ENCODE measurements at places on chromosomes 16 and 17.

DNA sequence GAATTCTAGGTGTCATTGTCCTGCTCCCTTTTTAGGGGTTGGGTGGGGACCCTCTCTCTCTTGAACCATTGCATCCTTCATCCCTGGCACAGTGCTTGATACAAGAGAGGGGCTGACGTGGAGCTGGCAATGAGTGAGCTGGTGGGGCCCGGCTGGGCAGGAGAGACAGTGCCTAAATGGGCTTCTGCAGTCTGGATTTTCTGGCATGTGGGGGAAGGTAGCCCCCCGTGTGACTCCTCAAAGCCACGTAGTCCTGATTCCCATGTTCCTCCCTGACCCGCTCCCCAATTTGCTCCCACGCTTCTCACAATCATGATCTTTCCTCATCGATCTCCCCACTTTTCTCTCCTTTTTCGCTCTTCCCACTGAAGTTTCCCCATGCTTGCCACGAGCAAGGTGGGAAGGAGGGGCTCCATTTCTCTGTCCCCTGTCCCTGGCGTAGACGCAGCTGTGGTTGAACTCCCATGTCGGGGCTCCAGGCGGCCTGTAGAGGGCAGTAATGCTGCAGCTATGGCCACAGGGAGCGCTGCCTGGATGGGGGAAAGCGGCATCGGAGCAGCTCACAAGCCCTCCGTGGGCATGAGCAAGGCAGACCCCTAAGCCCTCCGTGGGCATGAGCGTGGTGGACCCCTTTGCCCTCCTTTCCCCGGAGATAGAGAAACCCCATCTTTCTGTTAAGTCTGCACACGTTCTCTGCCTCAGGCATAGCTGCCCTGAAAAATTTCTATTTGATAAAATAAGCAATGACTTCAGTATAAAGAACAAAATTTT, 47.5 kb downstream of the HAPSTR1 start:
- peak; percentile 71 for DNase-seq

GRCh38 chr16:23223368-23223767, 40.8 kb downstream of the SCNN1G start:
- no peak for DNase-seq

DNA sequence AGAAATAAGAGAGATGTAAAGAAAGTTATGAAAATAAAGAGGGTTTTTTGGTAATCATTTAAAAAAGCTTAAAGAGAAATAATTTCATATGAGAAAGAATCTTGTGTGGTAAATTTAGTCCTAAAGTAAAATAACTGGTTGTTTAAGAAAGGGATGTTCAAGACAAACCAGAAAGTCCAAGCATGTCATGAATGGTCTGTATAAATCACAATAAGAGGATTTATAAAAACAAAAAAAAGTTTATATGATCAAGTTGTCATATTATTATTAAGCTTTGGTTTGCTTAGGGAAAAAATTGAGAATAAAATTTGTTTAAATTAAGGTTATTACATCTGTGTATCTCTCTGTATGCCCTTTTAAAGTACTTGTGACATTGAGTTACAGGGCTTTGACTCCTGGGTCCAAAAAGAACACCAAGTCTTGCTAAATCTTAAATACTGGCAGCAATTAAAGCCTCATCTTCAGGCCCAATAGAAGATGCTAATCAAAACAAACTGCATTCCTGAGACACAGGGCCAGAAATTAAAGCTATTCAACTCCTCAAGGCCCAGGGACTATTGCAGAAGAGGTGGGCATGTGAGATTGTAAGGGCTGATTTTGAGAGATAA, 15.6 kb upstream of the TRIM25 start:
- DNase-seq: no peak

GRCh38 chr17:30717291-30718098, 107.0 kb downstream of the CRLF3 start:
- DNase-seq: no peak

DNA sequence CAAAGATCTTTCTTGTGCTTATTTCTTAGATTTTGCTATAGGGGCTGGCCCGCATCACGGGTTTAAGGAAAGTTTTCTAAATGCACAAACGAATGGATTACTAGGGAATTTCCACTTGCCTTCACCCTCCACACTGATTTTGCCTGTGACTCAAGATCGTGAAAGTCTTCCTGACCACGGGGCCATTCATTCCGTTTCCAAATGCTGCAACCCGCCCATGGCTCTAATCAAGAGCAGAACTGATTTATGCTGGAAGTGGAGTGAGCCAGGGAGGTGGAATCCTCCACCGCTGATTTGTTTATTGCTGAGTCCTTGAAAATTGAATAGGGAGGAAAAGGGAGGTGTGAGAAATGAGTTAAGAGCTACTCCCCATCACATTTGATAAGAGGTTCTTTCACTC, 52.4 kb downstream of the CA10 start:
- no peak for DNase-seq

- DNase-seq: no peak
Observed at GRCh38 chr16:27951489-27952120, 111.9 kb downstream of the GSG1L start.

DNA sequence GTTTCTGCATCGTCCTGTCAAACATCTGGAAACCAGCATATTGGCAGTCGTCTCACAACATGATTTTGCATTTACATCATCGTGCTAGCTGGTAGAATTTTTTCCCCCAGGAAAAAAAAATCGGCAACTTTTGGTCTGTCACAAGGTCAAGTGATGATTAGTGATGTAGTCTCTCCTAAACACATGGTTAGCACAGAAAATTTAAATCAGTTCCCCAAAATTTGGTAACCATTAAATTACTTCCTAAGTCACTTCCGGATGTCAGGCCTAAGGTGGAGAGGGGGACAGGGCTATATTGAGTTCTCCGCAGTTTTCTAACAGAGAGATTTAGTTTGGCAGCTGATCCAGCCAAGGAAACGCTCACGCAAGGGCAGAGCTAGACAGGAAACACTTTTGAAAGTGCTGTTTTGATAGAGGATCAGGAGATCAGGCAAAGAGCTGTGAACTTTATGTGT, 271.0 kb upstream of the TBX2 start:
- DNase-seq: no peak

DNA sequence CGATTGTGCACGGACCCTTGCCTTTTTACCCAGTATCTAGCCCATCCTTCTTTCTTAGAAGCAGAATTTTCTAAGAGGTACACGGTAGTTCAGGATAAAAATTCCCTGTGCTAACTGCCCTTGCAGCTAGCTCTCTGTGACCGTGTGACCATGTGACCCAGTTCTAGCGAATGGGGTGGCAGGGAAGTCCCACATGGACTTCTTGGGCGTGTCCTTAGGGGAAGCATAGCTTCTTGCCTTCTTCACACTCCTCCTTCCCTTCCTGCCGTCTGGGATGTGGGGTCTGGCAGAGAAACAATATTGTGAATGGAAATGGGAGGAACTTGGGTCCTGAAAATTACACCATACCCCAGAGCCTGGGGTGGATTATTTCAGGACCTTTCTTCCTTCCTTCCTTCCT, 670.7 kb downstream of the MAF start:
- DNase-seq: no peak

- peak; percentile 76 for DNase-seq
Observed at GRCh38 chr16:964356-965035, 6.3 kb downstream of the LMF1 start.

- no peak for DNase-seq
Observed at GRCh38 chr17:66542967-66543520, 240.6 kb downstream of the PRKCA start.

GRCh38 chr16:15510992-15511391, 76.6 kb downstream of the BMERB1 start:
- DNase-seq: no peak

- no peak for DNase-seq
Observed at GRCh38 chr17:27603880-27604794, 26.9 kb upstream of the LGALS9 start.
